ENCODE measurements at places on chromosomes 11 and 22.
A peak's percentile ranks its signal among the peaks of the same experiment; 100 is the strongest.

- DNase-seq, result no peak
Observed at GRCh38 chr22:29081517-29082236, 8.8 kb downstream of the KREMEN1 start.

DNA sequence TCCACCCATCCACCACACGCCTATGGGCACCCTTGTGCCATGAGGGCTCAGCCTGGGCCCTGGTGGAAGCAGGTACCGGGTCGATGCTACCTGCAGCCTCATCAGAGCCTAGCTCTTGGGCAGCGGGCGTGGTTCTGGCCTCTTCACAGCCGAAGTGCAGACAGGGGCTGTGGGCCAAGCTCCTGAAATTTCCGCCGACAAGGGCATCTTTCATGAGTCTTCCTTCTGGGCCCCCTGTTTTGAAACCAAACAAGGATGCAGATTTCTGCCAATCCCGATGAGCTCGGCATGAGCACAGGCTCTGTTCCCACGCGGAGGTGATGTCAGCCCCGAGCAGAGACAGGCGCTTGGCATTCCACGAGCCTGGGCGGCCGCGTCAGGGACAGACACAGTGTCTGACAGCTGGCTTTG is 22.6 kb upstream of the MGAT3 start:
- DNase-seq, result no peak

DNA sequence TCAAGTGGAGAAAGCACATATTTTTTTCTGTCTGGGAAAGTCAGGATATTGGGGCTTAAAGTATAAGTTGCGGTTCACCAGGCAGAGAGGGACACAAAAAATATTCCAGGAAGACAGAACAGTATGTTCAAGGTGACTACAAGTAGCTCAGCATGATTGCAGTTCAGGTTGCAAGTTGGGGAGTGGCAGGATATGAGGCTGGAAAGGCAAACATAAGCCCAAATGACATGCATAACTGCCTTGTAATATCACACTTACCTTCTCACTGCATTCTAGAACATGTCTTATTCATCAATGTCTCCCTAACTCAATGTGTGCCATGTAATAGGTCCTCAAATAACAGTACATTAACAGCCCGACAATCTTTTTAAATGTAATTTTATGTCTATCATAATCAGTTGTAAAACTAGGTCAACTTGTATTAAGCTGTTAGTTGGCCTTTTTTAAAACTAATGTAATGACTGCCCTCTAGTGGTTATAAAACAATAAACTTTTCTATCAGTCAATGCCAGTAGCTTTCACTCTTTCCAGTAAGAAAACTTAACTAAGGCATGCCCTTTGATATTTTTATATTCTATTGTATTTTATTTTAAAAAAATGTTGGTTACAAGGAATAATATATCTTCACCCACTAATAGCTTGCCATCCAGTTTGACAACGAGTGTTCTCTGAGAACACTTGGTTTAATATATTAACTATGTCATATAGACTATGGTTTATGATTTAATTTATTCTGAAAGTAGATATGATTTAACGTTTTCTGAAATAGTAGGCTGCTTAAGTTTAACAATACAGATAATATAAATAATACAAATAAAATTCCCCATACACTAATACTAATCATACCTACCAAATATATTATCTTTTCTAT is 39.4 kb upstream of the CFAP300 start:
- no peak for DNase-seq

- no peak for DNase-seq
Observed at GRCh38 chr11:126352163-126352562, 3.3 kb upstream of the ST3GAL4 start.

DNA sequence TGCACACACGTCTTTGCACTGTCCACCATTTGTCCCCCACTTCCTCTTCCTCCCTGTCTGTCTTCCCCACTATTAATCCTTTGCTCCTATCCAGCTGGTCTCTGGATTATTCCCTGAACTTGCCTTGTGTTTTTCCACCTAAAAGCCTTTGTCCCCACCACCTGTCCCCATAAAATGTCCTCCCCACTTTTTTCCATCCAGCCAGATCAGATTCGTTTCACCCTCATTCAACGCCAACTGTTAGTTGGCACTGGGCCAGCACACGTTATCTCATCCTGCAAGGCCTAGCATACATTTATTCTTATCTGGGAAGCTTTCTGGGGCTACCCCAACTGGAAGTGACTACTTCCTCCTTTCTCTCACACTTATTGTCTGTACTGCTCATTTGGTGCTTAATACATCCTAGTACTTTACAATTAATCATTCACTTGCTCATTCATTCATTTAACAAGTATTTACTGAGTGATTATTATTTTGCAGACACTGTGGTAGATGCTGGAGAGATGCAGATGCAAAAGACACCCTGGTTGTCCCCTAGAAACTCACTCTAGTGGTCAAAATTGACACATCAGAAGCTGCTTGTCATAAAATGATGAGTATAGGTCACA is 96.2 kb downstream of the RASSF10 start:
- DNase-seq, result peak; percentile 28

DNA sequence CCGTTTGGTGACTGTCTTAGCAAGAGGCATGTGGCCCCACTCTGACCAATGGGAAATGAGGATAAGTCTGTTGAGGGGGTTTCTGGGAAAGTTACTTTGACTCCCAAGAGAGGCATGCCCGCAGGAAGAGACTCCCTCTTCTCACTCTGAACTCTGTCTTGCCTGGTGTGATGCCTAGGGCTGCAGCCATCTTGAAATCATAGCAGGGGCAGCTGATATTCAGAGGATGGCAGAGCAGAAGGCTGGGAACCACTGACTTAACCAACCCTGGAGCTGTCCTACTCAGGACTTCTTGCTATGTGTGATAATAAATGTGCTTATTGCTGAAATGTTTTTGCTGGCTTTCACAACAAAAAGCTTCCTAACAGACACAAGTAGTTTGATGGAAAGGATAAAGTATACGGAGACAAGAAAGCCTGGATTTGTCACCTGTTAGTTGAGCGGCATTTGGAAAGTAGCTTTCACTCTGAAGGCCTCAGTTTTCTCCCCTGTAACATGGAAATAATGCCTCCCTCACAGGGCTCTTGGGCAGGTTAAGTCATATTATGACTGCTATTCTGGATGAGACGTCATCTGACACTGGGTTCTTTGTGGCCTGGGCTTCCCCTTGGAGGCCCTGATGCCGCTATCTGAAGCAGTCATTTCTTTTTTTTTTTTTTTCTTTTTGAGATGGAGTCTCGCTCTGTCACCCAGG is 128.5 kb downstream of the CEP164 start:
- no peak for DNase-seq

- no peak for DNase-seq
Observed at GRCh38 chr11:62217191-62217748, 8.8 kb downstream of the SCGB2A1 start.

DNA sequence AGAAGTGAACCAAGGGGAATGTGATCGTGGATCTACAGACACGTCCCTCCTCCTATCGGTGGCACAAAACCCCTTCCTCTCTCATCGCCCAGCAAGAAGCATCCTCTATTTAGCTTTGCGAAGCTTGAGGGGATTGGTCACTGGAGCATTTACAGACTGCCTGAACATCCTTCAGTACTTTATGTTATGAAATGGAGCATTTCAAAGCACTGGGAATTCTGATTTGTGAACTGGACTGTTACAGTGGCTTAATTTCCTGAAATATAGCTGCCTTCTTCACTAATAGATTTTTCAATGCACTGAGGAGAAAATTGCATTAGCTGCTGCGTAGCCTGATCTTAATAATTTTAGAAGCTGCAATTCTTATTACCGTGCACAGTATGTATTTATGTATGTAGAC is 344.5 kb downstream of the LARGE1 start:
- no peak for DNase-seq

DNA sequence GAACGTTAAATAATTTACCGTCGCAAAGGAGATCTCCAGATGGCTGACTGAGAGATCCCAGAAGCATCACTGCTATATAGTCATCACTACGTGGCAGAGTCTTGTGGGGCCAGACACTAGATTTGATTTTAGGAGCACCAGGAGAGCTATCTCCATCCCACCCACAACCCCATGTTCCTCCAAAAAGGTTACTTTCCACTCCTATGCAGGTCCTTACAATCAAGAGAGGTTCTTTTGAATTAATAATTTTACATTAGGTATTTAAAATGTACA is 19.4 kb downstream of the GUCY1A2 start:
- no peak for DNase-seq

GRCh38 chr11:70815485-70815832 is 417.1 kb downstream of the CTTN start:
- no peak for DNase-seq

DNA sequence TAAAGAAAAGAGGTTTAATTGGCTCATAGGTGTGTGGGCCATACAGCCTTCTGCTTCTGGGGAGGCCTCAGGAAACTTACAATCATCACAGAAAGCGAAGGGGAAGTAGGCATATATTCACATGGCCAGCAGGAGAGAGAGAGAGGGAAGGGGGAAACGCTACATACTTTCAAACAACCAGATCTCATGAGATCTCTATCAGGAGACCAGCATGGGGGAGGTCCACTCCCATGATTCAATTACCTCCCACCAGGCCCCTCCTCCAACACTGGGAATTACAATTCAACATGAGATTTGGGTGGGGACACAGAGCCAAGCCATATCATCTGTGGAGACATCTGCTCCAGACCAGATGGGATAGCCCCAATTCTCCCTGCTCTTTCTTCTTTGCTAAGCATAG is 866.0 kb downstream of the BRD1 start:
- no peak for DNase-seq

- no peak for DNase-seq
Observed at GRCh38 chr22:35452351-35452781, 52.4 kb downstream of the MCM5 start.

GRCh38 chr11:78941226-78941851 is 366.7 kb upstream of the NARS2 start:
- no peak for DNase-seq

- DNase-seq, result no peak
Observed at GRCh38 chr11:103488579-103488978, 379.4 kb downstream of the DYNC2H1 start.

DNA sequence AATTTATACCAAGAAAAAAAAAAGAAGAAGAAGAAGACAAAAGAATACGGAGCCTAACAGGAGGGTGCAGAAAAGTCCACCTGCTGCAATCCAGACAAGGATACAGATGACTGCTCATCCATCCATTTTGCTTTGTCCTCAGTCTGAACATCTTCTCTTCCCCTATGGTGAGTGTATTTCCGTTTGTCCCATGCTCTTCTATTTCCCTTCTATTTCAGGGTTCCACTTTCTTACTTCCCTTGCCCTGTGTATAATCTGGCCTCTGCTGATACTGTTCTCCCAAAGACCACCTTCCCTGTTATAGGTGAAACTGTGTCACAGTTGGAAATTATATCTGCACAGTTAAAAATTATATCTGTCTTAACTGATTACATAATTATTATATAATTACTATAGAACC is 48.7 kb upstream of the USP47 start:
- no peak for DNase-seq

- no peak for DNase-seq
Observed at GRCh38 chr11:65214212-65214845, 32.6 kb downstream of the CAPN1 start.

DNA sequence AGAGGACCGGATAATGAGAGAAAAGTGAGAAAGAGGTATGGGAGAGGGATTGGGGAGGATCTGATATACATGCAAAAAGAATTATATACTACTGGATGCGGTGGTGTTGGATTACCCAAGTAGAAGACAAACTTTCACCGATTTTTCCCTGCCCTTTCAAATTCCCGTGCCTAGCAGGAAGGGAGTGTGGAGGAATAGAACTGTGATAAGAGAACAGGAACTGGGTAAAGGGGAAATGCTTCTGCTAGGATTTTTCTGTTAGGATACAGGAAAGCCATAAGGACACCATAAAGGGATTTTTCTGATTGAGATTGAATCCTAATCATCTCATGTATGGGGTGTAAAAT is 480 bp upstream of the MTMR2 start:
- no peak for DNase-seq

GRCh38 chr11:110077831-110078325 is 15.3 kb upstream of the ZC3H12C start:
- DNase-seq, result no peak

- no peak for DNase-seq
Observed at GRCh38 chr11:1783725-1784529, 20.2 kb upstream of the CTSD start.

All from BE2C (cell line).